Vagina (tissue), 2 donors: ENCODE measurements at places on chromosomes 11 and 22. TPM values are rescaled to one million over a fixed set of nuclear protein-coding genes. Genes with fewer than 3 reads are reported as not detected.

GRIA4 gene
- not detected for total RNA-seq

OR2D2 gene
- total RNA-seq, result not detected

TMPRSS4 gene
- 20.9 TPM for total RNA-seq

DDI1 gene
- not detected for total RNA-seq

GVQW3 gene
- 1.2 TPM for total RNA-seq

APOA5 gene
- not detected for total RNA-seq

DRD4 gene
- total RNA-seq, result 1.2 TPM

MMP27 gene
- not detected for total RNA-seq

LGR4 gene
- 65.6 TPM for total RNA-seq

DNA sequence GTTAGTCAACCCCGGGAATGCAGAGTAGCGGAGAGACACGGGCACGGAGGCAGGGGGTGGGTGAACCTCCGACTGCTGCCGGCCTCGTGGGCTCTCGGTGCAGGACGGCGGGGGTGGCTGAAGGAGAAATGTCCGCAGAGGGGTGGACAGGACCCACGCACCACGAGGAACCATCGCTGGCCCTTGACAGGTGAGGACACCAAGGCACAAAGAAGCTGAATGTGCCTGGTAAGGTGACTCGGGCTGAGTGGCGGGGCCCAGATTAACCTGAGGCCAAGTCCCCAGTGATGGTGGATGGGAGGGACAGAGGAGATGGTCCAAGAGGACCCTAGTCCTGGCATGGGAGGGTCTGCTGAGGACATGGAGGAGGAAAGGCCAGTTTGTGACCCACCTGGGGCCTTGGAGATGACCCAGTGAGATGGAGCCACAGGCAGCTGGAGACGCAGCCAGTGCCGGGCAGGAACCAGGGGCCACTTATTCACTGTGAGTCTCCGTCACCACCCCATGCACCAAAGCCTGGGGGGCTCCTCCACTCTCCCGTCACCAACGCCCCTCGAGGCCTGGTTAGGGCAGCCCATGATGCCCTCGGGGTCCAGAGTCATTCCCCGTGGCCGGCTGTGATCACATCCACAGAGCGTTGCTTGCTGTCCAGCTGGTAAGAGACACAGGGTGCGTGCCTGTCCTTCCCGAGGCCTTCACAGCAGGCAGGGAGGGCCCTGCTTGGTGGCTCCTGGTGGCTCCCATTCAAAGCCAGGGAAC, 64.2 kb downstream of the CELSR1 start:
- no peak for DNase-seq

- no peak for DNase-seq
Measured at GRCh38 chr22:37425800-37426705, 1.2 kb downstream of the ELFN2 start.

- no peak for DNase-seq
Measured at GRCh38 chr11:68146010-68146540, 24.9 kb upstream of the CHKA start.

DNA sequence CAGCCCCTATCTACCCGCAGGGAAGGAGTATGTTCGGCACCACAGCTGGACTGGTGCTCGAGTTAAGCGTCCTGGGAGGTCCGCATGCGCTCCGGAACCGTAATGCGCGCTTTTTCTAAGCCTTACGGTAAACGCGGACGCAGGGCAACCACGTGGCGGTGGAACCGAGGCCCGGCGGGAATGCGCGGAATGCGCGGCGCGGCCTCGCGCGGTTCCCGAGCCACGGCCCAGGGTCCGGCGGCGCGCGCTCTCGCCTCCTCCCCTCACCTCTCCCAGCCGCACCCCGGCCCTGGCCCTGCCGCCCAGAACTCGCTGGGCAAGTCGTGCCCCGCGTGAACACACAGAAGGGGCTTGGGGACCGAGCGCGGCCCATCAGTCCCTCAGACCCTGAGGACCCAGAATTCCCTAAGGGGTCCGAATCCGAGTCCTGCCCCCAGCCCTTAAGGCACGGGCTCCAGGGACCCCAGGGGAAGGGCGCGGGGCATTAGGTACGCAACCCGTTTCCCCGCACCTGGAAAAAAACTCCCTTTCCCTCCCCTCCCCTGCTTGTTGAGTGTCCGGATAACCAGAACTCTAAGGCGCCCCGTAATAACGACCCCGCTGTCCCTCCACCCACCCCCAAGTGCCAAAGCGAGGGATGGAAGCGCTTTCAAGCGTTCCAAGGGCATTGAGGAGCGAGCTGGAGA, 4.3 kb upstream of the CCND1 start:
- DNase-seq, result no peak

DNA sequence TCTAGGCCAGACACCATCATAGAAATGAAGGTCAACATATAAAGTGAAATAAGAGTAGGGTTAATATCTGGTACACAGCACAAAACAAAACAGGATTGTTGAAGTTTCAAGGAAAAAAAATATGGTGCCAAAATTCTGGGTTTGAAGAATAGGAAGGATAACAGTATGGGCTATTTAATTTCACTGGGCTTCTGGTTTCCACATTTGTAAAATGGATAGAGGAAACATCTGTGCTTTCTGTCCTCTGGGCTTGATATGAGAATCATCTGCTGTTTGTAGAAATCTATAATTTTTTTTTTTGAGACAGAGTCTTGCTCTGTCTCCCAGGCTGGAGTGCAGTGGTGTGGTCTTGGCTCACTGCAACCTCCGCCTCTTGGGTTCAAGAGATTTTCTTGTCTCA, 13.8 kb upstream of the OR10V1 start:
- no peak for DNase-seq

DNA sequence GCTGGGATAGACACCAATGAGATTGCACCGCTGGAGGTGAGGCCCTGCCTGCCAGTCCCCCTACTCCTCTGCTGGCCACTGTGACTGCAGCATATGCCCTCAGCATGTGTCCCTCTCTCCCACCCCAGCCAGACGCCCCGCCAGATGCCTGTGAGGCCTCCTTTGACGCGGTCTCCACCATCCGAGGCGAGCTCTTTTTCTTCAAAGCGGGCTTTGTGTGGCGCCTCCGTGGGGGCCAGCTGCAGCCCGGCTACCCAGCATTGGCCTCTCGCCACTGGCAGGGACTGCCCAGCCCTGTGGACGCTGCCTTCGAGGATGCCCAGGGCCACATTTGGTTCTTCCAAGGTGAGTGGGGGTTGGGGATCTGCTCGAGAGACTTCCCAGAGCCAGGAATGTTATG, 5.7 kb upstream of the SMARCB1 start:
- no peak for DNase-seq

GRCh38 chr11:59990421-59990820, 26.6 kb upstream of the OOSP4B start:
- DNase-seq, result no peak

GRCh38 chr11:96314326-96315020, 28.5 kb downstream of the MAML2 start:
- DNase-seq, result no peak

DNA sequence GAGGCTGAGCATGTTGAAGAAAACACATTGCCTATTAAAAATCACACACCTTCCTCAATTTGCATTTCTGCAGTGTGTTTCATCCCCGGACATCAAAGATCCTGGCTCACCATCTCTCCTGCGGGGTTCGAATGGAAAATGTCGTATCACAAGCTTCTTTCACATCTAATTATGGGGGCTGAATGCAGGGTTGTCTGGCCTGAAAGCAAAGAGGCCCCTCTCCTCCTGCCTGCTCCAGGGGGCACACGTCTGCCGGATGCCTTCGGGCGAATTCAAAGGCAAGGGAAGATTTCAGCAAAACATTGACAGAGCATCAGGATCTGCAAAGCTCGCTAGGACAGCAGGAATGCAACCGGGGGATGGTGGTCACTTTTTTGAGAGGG, 1447.7 kb downstream of the TBC1D22A start:
- DNase-seq, result no peak
